EL (cell line): ENCODE measurements at places on chromosomes 2 and 18.

GRCh38 chr2:99096728-99097127 lies 44.8 kb upstream of the C2orf15 start:
- no peak for DNase-seq

DNA sequence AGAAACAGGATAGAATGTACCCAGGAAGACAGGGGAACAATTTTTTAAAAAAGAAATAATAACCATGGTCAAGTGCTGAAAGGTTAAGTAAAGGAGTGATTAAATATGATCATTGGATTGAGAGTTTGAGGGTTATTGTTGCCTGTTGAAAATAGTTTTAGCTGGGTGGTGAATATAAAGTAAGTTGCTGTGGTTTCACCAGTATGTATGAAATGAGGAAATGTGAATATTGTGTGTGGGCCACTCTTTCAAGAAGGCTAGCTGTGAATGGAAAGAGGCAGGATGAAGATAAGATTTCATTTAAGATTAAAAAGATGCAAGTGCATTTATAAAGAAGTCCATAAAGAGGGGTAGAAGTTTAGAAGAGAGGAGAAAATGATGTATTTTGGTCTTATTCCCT lies 53.8 kb downstream of the GULP1 start:
- DNase-seq, result peak; percentile 13

DNA sequence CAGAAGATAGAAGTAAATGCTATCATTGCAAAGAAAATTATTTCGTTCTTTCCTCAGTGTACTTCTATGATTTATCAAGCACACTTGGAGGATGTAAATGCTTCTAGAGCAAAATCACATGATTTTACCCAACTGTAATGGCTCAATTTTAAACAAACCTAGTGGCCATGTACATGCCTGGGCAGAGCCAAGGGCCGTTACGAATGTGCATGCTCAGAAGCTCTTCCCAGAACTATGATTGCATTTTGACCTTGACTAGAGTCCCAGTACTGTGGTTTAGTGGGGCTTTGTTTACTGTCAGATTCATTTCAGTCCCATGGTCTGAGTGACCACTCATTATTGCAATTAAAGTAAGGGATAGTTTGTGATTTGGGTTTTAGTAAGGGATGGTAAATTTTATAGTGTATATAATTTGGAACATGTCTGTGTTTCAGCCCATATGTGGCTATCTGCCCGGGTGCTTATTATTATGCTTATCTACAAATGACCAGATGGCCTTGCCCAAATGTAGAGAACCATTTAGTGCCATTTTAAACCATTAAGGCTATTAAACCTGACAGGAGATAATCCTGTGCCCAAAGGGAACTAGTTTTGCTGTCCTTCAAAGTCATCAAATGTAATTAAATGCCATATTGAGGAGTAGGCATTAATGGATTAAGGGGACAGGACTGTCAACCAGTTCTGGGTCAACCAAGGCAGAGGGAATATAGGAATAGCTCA lies 239.1 kb downstream of the ICOS start:
- no peak for DNase-seq

GRCh38 chr18:76259711-76260110 lies 235.3 kb downstream of the ZNF516 start:
- DNase-seq, result no peak
